ENCODE measurements at places on chromosomes 1 and 21.

DNA sequence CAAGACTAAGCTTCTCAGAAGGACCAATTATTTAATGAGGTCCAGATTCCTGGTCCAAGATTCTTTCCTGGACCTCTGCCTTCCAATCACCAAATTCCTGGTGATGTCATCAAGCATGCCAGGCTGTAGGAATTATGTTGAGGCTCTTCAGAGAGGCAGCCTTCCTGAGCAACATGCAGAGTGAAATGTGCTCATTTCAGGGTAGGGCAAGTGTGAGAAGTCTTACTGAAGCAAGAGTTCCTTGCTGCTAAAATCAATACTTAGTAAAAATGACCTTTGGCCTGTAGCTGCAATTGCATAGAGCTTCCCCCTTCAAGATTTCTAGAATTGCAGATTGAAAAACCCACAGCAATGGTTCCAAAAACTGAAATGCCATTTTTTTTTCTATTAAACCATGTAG is 31.7 kb upstream of the BCAR3 start:
- DNase-seq: no peak

GRCh38 chr1:243391355-243391754 is 135.5 kb downstream of the SDCCAG8 start:
- no peak for DNase-seq

GRCh38 chr1:160620942-160621632 is 25.8 kb downstream of the SLAMF1 start:
- DNase-seq: no peak

- no peak for DNase-seq
Measured at GRCh38 chr1:183404476-183404875, 13.7 kb downstream of the NMNAT2 start.

DNA sequence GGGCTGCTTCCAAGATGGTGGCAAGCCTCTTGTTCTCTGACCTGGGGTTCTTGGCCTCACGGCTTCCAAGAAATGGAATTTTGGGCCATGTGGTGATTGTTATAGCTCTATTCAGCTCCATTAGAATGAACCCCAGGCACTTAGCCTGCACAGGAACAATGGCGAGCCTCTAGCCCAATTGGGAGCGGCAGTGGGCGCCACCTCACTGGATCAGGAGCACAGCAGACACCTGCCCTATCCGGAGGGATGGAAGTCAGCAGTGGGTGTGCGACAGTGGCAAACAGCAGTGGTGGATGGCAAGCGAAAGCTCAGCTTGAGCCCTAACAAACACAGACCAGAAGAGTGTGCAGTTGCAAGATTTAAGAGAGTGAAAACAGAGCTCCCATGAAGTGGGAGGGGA is 230.9 kb downstream of the GPR52 start:
- no peak for DNase-seq

DNA sequence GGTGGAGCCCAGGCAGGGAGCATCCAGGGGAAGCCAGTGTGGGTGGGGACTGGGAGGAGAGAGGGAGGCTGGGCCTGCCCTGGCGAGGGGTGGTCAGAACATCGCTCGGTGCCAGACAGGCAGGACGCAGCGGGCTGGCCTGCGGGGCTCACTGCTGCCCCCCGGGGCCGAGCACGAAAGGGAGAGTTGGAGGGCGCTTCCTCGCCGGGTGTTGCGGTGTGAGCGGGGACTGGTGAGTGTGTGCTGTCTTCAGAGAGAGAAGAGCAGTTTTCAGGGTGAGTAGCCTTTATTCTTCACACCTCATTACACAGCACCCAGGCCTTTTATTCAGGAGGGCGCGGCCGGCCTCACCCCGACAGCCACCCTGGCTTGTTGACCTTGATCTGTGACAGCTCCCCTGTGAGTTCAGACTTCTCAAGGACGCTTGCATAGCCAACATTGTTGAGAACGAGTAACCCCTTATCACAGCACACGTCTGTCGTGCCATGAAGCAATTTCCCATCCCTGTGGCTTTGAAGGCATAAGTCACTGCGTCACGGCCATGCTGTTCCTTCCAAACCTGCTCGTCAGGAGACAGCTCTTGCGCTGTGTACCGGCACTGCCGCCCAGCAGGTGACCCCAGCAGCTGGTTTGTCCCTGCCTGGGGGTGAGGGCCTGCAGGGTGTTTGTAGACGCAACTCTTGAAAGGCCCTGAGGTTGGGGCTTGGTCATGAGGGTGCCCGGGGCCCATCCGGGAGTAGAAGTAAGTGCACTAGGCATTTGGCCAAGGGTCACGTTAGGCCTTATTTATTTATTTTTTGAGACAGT is 54.6 kb downstream of the PRKCZ start:
- no peak for DNase-seq

- no peak for DNase-seq
Measured at GRCh38 chr1:64843675-64844074, 98.8 kb downstream of the RAVER2 start.

- DNase-seq: no peak
Measured at GRCh38 chr1:1703796-1704195, 11.2 kb upstream of the SLC35E2B start.

- no peak for DNase-seq
Measured at GRCh38 chr1:184943998-184944397, 30.3 kb downstream of the NIBAN1 start.

DNA sequence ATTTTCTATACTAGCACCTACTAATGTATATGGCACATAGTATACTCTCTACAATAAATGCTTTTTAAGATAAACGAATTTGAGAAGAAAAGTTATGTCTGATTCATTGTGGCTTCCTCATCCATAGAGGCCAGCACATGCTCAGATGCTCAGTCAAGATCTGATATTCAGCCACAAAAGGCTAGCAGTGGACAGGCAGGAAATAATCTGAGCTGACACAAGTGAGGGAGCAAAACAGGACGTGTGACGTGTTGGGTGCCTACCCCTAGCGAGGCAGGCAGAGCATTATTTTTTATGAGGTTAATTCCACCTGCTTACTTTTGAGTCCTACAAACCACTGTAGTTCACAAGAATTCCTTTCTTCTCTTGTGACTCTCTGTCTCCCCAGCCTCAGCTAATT is 550.9 kb downstream of the SMYD3 start:
- DNase-seq: peak; percentile 7

GRCh38 chr1:37177230-37177864 is 143.0 kb upstream of the GRIK3 start:
- no peak for DNase-seq

- DNase-seq: no peak
Measured at GRCh38 chr1:212498283-212499040, 65.7 kb downstream of the NENF start.

DNA sequence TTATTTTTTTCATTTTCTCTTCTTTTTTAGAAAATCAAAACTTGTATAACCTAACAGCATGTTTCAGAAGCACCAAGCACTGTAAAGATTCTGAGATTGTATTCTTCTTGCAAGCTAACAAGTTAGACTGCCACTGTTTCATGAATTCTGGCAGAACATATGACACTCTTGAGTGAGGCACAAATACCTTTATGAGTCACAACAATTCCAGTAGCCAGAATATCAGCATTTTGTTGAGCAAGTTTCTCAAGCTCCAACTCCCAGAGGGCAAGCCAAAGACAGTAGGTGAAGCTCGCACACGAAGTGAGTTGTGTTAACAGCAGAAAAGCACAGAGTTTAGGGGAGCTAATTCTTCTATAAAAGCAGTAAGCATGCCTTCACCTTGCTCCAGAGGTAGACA is 268.8 kb upstream of the NCAM2 start:
- no peak for DNase-seq

DNA sequence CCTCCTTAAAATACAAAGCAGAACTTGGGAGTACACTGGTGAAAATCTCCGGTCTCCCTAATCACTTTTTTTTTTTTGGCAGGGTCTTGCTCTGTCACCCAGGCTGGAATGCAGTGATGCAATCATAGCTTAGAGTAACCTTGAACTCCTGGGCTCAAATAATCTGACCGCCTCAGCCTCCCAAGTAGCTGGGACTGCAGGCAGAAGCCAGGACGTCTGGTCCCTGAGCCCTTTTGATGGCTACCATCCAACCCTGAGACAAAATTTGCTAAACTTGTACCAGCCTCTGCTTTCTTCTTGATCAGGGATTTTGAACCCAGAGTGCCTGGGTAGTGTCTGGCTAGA is 4.1 kb downstream of the L1TD1 start:
- DNase-seq: no peak

- no peak for DNase-seq
Measured at GRCh38 chr1:5099558-5099957, 445.1 kb downstream of the AJAP1 start.

GRCh38 chr1:67682659-67683197 is 2.3 kb upstream of the GADD45A start:
- no peak for DNase-seq

DNA sequence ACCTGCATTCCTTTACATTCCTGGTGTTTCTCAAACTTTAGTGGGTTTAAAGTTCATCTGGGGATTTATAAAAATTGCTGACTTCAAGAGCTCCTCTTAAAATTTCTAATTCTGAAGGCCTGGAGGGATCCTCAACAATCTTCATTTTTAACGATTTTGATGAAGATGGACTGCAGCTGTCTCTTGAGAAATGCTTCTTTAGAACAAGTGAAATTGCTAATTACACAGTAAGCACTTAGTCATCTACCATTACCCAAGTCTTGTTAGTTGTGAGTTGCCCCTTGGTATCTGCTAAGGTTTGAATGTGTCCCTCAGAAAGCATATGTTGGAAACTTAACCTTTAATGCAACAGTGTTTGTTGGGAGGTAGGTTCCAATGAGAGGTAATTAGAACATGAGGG is 163.7 kb downstream of the LTN1 start:
- DNase-seq: no peak

- no peak for DNase-seq
Measured at GRCh38 chr1:177786176-177786745, 183.6 kb downstream of the SEC16B start.

- DNase-seq: no peak
Measured at GRCh38 chr1:110308247-110308646, 30.9 kb upstream of the RBM15 start.

- DNase-seq: no peak
Measured at GRCh38 chr1:57947471-57947870, 523.6 kb upstream of the DAB1 start.

DNA sequence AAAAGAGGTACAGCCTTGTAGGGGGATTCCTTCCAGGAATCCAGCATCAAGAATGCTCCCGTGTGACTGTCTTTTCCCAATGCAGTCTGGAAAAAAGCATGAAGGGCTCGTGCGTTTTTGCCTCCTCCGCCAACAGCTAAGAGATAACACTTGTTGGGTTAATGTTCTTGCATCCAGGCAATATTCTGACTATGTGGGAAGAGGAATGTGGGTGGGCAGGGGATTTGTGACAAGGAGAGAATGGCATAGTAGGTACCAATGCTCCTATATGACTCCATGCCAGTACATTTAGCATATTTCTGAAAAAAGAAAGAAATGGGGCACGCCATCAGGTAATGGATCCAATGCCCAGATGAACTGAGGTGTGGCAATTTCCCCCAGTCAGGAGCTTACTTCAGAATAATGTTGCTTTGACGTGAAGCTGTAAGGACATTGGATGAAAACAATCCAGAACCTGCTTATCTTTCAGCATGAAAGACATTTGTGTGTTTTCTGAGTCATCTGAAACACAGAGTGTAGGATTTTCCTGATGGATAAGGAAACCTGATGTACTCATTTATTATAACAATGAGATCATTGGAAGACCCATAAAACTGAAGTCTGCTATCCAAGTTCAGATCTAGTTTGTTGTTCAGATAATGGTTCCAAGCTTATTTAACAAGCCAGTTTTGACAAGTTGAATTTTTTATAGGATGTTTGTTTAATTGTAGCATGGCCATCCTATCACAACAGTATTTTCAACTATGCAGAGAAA is 105.5 kb downstream of the LYPLAL1 start:
- DNase-seq: no peak

DNA sequence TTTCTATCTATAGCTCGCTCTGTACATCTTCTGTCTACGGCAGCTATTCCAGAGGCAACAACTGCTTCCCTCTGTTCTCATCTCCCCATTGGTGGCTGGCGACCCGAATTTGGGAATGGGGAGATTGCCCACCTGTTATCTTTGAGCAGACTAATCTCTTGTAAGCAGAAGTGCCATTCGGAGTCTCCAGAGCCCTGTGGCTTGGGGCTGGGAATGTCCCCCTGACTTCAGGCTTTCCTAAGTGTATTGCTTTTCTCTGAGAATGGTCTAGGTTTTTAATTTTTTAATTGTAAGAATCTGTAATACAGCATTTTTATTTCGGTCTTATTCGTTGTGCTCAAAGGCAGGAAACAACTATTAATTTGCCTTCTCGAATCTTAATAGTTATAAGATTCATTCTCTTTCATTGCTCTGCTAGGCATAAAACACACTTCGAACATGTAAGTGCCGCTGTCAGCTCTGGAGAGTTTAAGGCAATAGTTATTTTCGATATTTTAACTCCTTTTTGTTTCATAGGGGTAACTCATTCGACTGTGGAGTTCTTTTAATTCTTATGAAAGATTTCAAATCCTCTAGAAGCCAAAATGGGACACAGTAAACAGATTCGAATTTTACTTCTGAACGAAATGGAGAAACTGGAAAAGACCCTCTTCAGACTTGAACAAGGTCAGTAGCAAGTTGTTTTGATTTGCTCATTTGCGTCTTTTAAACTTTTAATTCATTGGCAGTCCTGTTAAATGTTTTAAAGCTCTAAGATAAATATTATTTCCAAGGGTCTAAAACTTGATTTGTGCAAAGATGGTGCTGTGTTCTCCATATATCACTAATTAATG is 514 bp downstream of the AGL start:
- no peak for DNase-seq

DNA sequence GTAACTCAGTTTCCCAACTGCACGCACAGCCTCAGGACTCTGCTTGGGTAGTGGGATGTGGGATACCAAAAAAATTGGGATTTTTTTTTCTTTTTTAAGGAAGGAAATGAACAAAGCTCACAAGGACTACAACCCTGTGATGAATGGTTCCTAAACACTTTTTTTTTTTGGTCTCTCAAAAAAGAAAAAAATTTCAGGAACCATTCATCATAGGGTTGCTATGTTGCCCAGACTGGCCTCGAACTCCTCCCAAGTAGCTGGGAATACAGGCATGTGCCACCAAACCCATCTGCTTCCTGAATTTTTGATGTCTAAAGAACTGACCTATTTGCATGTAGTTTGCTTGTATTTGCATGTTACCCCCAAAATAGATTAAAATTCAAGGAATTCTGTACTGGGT is 6.8 kb downstream of the MINDY1 start:
- no peak for DNase-seq

- no peak for DNase-seq
Measured at GRCh38 chr1:234234199-234234598, 139.1 kb upstream of the COA6 start.

- no peak for DNase-seq
Measured at GRCh38 chr1:7896994-7897393, 43.6 kb downstream of the TNFRSF9 start.

DNA sequence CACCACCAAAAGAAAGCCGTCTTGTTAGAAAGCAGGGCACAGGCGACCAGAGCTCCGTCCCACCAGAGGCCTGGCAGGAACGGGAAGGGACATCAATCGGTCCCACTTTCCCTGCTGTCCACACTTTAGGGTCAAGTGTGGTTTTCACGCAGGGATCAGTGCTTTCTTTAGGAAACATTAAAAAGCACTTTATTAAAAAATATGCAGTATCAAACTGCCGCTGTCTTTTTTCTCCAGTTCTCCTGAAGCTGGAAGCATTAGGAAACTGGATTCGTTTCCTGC is 437 bp downstream of the IFNLR1 start:
- no peak for DNase-seq

Data from activated CD4-positive, alpha-beta T cell treated with anti-CD3 and anti-CD28 coated beads, Interleukin-2, amount 50 U/mL, for 4 hours (primary cell).